GM12891 (cell line): ENCODE measurements at places on chromosomes 5 and 9.
A peak's percentile ranks its signal among the peaks of the same experiment; 100 is the strongest.

GRCh38 chr5:58040846-58041245 is 419.0 kb downstream of the PLK2 start:
- DNase-seq, result no peak

DNA sequence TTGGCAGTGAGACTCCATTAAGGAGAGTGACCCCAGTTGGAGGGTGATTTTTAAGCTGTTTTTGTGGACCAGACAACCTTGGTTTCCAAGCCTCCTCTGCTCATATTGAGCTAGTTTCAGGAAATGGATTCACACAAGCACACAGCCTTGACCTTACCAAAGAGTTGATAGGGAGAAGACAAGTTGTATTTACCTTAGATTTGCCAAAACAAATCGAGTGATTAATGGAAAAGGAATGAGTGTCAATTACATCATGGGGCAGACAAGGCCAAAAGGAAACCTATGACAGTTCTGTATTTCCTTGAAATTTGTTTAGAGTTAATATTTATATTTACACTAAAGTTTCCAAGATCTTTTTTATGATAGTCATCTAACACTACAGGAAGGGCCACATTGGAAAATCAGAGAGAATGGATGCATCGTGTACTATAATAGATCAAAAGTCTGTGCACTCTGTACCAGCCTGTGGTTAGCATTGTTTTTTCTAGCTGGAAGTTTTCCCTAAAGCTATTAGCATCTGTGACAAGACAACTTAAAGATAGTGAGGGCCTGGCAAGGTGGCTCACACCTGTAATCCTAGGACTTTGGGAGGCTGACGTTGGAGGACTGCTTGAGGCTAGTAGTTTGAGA is 86.0 kb upstream of the FER start:
- no peak for DNase-seq

- DNase-seq, result no peak
Observed at GRCh38 chr5:87327998-87328397, 60.3 kb downstream of the RASA1 start.

DNA sequence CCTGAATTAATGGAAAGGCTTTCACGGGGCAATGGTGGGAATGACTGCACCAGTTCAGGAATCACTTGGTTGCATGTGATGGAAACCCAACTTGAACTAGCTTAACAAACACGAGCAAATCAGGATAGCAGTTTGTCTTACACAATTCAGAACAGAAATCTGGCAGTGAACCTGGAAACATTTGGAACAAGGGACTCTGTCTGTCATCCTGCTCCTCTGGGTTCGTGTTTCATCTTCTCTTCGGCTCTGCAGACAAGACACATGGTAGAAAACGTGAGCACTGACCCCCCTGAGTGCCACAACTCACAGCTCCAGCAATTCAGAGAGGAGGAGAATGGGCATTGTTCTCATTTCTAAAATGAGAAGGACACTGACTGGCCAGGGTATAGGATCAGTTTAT is 218.1 kb upstream of the NREP start:
- DNase-seq, result no peak

DNA sequence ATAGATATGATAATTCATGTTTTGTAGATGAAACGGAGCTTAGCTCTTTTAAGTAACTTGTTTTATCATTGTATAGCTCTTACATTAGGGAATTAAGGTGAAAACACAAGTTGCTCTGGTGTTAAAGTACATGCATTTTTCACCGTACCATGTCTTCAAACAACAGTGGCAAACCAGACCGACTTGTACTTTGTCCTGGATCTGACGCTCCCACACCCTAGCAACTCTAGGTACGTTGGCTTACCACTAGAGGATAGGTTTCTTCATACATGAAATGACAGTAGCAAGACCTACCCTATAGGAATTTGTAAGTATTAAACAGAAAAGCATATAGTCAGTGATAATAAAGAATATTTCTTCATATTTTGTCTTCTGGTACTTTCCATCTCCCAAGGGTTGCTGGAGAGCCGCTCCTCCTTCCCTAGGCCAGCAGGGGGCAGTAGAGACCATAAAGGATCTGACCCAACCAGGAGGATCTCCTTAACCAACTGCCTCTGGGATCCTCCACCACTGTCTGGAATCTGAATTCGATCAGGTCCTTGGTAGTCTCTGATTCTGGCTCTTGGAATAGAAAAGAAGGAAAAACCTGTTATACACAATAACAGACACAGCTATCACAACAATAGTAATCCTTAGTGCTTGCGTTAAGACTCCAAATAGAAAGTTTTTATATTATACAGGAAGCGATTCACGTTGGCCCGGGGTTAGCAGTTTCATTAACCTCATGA is 136.7 kb downstream of the CAVIN4 start:
- DNase-seq, result peak; percentile 28

GRCh38 chr5:76083555-76084495 is 642 bp downstream of the SV2C start:
- peak; percentile 36 for DNase-seq

DNA sequence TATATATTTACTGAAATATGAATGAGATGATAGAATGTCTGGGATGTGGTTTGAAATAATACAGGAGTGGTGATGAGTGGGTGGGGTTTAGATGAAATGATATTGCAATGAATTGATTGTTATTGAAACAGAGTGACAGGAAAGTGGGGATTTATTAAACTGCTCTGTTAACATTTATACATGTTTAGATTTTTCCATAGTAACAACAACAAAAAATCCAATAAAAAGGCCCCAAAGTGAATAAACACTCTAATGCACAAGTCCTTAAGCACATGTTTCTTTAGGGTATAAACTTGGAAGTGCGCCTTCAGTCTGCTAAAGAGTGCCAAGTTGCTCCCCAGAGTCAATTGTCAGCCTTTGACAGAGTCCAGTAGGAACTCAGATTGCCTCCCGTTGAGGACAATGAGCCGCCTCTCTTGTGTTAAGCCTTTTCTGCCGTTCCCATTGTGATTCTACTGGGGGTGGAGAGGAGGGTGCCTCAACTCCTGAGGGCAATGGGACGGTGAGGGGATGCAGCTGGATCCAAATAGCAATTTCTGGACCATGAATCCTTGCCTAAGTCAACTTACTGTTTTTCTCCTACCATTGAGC is 112.3 kb downstream of the SLC28A3 start:
- DNase-seq, result no peak
